IPS-NIHi11 (cell line): ENCODE measurements at places on chromosomes 12 and 14.
A peak's percentile ranks its signal among the peaks of the same experiment; 100 is the strongest.

DNA sequence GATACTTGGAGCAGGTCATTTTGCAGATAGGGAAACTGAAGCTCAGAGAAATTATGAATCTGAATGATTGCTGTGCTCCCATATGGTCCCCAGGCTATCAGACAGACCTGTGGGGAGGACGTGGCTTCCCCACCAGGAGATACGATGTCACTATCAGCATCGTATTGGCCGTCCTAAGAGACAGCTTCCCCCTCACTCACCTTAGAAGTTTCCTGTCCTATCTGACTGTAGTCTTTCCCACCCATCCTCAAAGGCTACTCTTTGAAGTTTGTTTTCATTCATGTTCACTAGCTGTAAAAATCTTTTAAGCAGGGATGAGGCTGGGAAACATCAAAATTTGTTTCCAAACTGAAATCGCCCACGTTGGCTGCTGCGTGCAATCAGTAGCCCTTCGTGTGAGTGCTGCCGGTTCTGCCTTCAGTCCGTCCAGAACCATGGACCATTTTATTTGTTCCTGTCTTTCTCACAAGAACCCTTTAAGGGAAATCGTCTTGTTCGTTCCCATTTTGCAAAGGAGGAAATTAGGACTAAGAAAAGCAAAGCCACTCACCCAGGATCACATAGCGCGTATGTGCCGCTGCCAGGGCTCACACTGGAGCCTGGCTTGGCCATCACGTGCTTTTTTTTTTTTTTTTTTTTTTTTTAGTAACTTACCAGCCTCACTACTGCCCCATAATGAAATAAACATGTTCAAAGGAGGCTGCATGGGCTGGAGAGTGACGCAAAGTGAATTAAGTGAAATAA is 1.0 kb upstream of the KDM2B start:
- DNase-seq: no peak

- no peak for DNase-seq
Observed at GRCh38 chr12:19978193-19978592, 390.1 kb upstream of the PDE3A start.

DNA sequence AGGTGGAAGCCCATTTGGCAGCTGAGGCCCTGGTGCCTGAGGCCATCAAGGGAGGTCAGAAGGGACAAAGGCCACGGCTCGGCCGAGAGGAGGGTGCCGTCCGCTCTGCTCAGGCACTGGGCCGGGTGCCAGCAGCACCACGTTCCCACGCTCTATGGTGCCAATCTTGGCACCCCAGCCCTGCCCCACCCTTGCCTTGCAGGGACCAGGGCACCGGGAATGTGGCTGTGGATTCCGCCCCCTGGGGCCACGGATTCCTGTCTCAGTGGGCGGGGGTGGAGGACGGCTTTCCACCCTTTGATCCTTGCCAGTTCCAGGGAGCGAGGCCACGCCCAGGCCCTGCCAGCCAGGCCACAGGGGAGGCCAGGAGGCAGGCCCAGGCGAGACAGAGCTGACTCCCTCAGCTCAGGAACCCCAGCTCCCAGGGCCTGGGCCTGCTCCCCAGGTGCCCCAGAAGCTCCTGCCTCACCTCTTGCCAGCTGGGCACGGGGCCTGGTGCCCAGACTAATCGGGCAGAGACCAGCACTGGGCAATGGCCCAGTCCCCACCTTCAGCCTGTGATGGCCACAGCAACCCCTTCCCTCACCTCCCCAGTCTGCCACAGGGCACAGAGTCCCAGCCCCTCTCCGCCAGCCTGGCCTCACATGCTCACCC is 26.4 kb upstream of the GPR132 start:
- DNase-seq: no peak

DNA sequence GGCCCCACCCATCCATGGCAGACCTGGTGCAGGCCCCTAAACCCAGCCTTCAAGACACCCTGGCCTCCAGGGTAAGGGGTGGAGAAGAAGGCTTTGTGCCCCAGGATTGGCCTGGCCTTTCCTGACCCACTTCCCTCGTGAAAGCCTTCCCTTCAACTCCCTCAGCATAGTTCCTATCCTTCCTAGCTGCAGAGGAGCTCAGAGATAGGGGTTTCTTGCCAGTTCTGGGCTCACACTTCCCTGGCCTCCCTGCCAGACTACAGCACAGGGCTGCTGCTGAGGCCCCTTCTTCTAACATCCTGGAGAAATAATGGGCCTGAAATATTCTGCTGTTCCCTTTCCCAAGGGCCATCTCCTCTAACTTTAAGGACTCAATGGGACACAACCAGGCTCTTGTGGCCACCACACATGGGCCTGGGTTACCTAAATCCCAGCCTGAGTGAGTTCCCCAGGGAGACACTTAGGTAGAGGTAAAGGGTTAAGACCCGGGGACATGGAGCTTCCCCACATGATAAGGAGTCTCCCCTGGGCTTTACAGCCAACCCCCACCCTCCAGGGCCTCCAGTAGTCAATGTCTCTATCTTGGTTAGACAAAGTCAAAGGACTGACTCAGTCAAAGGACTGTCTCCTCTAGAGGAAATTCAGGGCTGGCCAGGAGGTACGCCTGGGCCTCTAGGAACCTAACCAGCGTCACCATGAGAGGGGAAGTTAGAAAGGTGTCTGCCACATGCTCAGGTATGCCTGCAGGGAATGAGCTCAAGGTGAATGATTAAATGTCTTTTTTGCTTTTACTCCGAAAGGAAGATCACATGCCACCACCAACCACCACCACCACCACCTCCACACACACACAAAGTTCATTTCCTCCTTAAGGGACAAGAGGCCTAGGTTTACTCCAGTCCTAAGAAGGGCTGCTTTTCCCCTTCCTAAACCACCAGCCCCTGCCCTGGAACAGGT is 7.1 kb downstream of the ZFP36L1 start:
- peak; percentile 29 for DNase-seq

DNA sequence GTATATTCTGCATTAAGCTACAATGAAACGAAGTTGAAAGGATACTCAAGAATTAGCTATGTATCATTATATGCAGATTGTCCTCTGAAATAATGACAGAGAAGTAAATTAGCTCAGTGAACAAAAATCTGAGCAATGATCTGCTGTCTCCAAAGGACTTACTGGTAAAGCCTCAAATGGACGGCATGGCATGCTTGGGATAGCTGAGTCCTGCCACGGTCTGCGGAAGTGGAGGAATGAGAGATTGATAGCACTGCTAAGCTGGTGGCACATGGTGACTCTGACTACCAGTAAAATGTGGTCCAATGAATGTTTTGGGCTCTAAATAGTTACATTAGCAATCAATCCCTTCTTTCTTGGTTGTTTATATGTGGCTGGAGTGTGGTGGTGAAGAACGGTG is 3.7 kb upstream of the DENND5B start:
- DNase-seq: no peak

- DNase-seq: peak; percentile 23
Observed at GRCh38 chr12:75955251-75955650, 76.3 kb downstream of the PHLDA1 start.

DNA sequence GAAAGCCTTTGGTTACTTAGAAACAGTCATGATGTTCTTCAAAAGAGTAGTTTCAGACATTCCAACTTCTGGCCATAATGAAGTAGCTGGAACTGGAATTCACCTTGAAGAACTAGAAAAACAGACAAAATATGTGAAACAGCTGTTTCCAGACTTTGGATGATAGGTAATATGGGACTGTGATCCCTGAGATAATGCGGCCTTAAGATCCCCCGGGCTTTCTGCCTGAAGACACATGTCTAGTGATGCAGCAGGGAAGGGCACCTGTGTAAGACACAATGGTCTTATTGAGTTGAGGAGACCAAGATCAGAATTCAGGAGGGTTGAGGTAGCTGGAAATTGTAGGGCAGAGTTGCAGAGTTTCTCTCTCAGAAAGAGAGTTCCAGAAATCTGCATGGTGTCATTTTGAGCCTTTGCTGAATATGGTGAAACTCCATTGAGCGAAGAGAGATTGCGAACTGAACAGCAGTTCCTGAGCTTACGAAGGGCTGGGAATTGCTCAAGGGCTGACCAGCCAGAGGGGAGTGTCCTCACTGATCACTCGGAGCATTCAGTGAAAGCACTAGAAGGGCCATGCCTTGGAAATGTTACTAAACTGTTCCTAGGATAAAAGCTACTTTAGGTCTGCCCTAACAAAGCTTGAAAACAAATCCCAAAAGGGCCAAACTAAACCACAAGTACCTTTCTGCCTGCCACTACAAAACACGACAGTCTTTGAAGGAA is 41.7 kb upstream of the FRS2 start:
- DNase-seq: no peak

- DNase-seq: no peak
Observed at GRCh38 chr12:6214633-6215032, 14.4 kb downstream of the CD9 start.

GRCh38 chr14:54814076-54814475 is 88.5 kb downstream of the GCH1 start:
- DNase-seq: peak; percentile 44

GRCh38 chr14:75223664-75224154 is 47.3 kb upstream of the TMED10 start:
- DNase-seq: peak; percentile 42

- DNase-seq: no peak
Observed at GRCh38 chr12:50297027-50297426, 13.7 kb upstream of the LIMA1 start.

GRCh38 chr12:68915055-68915454 is 17.9 kb downstream of the CPM start:
- no peak for DNase-seq

DNA sequence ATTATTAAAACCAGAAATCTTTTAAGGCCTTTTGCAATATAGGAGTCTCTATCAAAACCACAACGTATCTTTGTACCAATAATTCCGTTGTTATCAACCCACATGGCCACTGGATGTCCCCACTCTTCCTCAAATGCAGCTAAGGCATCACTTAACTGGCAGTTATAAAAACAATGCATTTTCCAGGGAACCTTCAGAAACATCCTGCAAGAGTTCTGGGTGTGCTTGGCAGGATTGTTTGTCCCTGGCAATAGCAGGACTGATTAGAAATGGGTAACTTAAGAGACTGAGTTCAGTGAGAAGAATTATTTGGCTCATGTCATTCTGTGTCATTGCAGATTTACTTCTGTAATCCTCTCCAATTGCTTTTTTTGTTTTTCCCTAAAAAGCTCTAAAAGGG is 112.0 kb downstream of the SLC15A5 start:
- DNase-seq: peak; percentile 54

- no peak for DNase-seq
Observed at GRCh38 chr12:1287446-1287975, 296.5 kb downstream of the ERC1 start.

DNA sequence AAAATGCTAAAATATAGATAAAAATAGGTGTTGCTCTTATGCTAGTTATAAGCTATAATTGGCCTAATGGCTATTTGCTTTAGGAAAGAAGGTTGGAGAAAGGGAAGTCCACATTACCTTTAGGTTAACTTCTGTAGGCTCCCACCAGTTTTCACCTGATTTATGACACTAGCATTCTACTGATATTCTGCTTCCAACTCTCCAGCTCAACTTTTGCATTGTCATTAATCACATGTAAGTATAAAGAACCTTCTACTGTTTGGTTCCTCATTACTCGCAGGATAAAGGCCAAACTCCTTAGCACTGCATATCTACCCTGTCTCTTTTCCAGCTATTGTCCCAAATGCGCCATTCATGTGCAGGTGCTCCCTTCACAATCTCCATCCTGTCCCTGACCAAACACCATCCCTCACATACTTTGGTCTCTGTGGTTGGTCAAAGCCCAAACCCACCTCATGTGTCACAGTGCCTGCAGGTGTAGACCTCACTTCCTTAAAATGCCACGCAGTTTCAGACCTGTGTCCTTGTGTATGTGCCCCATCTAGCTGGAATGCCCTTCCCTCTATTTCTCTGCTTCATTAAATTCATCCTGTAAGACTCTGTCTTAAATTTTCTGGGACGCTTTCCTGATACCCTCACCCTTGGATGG is 3.3 kb downstream of the DDHD1 start:
- DNase-seq: no peak

DNA sequence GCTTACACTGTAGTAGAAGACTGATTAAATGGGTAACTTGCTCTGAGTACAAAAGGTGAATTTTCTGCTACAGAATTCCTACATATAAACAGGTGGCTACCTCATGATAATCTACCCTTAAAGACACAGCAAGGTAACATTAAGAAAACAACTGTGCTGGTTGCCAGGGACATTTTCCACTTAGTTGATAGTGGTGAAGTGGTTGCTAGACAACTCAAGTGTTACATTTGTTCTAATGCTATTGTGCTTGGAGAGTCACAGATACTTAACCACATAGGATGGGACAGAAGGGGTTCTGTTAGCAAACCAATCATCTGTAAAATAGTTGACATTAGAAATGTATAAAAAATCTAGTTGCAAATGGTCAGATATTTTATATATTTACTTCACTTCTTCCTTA is 870.3 kb upstream of the SEL1L start:
- DNase-seq: no peak

GRCh38 chr12:127829281-127830064 is 437.5 kb upstream of the TMEM132C start:
- DNase-seq: no peak

- no peak for DNase-seq
Observed at GRCh38 chr12:20510811-20511210, 142.5 kb downstream of the PDE3A start.

DNA sequence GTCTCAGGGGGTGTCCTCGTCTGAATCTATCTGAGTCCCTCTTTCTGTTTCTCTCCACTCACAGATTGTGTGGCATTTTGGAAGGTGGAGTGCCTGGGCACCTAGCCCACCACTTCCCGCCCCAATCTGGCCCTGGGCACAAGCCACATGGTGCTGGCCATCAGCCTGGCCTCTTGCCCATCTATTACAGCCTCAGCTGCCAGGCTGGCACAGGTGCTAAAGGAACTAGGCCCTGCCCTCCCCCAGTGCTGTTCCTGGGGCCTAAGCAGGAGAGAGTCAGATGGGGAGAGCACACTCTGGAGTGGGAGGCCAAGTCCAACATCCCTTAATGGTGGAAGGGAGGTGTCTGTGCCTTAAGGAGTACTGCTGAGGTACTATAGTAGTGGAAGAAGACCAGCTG is 8.3 kb upstream of the CALCOCO1 start:
- DNase-seq: no peak

- no peak for DNase-seq
Observed at GRCh38 chr12:2984249-2984648, 25.1 kb downstream of the TEAD4 start.

- no peak for DNase-seq
Observed at GRCh38 chr14:72517736-72518135, 376.2 kb downstream of the DPF3 start.

DNA sequence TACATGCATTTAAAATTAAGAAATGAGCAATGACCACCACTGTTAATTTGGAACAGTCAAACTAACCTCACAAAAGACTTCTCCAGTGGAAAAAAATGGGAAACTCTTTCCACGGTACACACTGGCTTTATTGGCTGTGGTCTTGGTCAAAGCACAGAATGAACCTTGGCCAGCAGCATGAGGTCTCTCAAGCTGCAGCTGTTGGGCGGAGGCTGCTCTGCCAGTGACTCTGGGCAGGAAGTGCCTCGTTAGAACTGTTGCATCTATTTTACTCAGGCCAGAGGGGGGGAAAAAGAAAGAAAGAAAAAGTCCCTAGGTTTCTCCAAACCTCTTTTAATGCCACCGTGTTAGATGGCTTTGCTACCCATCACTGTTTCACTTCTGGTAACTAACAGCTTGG is 279.8 kb upstream of the DIO2 start:
- DNase-seq: peak; percentile 18

- no peak for DNase-seq
Observed at GRCh38 chr12:89821896-89822295, 113.3 kb upstream of the ATP2B1 start.

- DNase-seq: no peak
Observed at GRCh38 chr14:63605041-63605532, 36.6 kb downstream of the WDR89 start.

- DNase-seq: no peak
Observed at GRCh38 chr12:80559766-80560165, 115.7 kb downstream of the PTPRQ start.

GRCh38 chr12:69991690-69992288 is 166.8 kb downstream of the MYRFL start:
- no peak for DNase-seq
